ENCODE measurements at places on chromosomes 6 and 20.

DNA sequence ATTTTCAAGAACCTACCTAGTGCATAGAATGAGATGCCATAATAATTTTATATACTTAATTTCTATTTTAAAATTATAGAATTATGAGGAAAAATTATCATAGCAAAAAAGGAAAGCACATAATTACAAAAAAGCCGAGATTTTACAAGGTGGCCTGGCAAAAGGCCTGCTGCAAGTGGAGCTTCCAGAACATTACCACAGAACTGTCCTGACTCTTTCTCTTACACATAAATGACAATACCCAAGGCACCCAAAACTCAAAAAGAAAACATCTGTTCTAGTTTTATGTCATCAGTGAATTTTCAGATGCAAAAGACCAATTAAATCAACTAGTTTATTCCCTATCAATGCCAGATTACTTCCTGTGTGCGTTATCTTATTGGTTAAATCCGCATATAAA lies 74.2 kb downstream of the FILIP1 start:
- DNase-seq, result no peak

DNA sequence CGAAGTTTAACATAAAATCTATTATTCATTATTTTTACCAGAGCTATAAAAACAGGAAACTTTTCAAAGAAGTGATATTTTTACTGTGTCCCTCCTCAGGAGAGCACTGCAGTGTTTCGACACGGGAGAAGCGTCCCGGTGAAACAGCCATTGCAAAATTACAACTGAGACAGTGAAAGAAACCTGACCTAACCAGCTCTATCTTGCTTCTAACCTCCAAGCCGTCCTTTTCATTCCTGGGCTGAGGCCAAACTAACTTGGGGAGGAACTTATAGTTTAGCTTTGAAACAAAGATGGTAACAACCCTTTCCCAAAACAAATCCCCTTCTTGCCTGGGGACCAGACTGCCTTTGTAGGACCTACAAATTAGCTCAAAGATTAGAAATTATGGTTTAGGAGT lies 79.2 kb downstream of the WDR27 start:
- DNase-seq, result no peak

DNA sequence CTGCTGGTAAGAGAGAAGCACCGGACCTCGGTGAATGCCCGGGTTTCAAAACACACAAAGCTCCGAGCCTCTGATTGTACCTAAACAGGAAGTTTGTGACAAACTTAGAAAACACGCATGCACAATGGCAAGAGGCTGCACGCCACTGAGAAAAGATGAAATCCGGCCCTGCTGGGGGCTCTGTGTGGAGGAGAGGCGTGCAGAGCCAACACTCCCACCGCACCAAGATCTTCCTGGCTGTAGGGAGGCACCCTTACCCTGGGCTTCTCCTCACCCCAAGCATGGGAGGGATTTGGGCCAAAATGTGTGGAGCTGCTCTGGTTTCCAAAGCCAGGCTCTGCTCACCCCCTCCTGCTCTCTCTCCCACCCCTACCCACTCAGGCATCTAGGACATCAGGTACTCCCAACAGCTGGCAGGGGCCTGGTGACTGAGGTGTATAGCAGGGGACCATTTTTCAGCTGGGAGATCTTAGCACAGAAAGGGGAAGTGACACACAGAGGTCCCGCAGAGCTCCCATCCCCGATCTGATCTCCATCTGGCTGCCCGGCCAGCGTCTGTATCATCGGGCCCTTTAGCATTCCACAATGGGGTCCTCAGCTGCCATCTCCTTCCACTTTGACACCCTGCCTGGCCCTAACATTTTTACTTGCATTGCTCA lies 84.2 kb downstream of the TRERF1 start:
- no peak for DNase-seq

- no peak for DNase-seq
These were observed 3.1 kb upstream of the POU3F2 start for GRCh38 chr6:98831057-98831958.

DNA sequence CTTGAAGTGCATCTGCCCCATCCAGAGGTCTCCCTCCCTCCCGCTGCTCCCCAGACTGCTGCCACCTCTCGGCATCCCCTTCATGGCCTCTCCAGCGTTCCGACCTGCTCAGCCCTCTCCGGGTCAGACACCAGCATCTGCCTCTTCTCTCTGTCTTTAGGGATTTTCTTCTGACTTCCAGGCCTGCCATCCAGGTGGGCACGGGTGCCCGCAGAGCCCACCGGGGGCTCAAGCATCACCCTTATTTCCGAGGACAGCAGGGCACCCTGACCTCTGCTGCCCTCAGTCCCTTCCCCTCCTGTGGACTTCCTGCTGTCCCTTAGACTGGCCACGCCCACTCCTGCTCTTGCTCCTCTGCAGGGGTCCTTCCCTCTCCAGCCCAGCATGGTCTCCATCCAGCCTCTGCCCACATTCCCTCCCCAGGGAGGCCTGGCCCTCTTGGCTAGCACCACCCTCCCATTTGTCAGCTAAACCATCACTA lies 3.3 kb downstream of the NPEPL1 start:
- no peak for DNase-seq

- DNase-seq, result no peak
These were observed 270.1 kb upstream of the ARID1B start for GRCh38 chr6:156507106-156507505.

- DNase-seq, result no peak
These were observed 183.8 kb downstream of the HS3ST5 start for GRCh38 chr6:114158838-114159694.

GRCh38 chr6:43211955-43212354 lies 17.3 kb downstream of the DNPH1 start:
- DNase-seq, result no peak

DNA sequence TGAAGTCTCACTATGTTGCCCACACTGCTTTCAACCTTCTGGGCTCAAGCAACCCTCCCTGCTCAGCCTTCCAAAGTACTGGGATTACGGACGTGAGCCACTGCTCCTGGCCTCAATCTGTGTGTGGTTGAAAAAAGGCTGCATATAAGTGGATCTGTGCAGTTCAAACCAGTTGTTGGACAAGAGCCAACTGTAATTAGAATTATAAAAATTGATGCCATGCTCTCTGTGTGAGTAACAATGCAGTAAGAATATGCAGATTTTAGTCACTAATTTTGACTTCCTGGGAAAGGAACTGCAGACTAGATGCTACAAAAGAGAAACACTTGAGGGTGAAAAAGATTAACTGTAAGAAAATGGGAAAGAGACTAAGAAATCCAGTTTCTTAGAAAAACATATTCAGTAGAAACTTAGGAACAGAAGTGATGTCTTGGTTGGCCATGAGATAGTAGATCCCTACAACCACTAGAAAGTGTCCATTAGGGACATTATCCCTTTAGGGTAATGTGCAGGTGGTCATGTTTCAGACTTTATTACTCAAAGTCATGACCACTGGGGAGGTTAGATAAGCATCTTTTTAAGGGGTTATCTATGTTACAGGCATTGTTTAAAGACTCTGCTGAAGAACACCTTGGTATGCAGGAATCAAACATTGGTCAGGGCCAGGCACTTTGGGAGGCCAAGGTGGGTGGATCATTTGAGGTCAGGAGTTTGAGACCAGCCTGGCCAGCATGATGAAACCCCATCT lies 26.3 kb downstream of the ITCH start:
- no peak for DNase-seq

- DNase-seq, result no peak
These were observed 20.0 kb upstream of the MPC1 start for GRCh38 chr6:166402582-166403277.

- DNase-seq, result no peak
These were observed 273.0 kb downstream of the CDH4 start for GRCh38 chr20:61524951-61525666.

Data from activated T-helper 1 cell treated with Interleukin-2 at 50 U/mL for 16 hours (primary cell).